ENCODE measurements at places on chromosomes 7 and 10.
A peak's percentile ranks its signal among the peaks of the same experiment; 100 is the strongest.

- DNase-seq: no peak
These were observed 99.0 kb downstream of the AOAH start for GRCh38 chr7:36625247-36625646.

DNA sequence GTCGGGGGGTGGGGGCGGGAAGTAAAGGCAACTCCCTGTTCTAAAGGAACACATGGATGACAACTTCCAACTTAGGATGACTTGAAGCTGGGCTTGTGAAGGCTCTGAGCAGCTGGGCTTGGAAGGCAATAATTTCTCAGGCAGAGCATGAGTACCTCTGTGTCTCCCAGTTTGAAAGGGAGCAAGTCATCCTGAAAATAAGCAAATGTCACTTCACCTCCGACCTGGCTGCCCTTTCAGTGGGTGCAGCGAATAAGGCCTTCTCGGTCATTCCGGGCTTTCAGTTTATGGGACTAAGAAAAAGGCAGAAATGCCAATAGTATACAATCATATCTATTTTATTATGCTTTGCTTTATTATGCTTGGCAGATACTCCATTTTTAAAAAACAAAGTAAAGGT is 15.3 kb upstream of the ADAMTS14 start:
- no peak for DNase-seq

DNA sequence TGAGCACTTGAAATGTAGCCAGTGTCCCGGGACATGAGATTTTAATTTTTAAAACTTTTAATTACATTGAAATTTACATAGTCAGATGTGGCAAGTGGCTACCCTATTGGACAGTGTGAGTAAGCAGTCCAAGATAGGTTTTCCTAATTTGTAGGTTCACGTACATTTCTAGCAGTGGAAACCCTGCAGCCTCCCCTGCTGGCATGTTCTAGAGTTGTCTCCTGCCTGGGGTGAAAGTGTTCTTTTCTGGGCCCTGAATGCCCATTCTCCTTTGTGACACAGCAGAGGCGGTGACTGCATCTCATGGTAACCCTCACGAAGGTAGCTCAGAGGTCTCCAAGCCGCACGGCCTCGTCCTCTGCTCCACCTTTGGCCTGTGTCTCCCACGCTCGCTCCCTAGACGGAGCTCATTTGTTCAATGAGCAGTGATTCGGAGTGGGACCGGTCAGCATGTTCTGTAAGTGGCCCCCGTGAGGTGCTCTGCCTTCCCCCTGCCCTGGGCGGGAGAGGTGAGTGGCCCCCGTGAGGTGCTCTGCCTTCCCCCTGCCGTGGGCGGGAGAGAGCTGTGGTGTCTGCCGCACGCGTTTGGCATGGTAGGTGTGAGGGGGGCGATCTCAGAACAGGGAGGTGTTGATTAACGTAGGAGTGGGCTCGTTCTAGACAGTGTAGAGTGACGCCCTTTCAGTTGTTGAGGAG is 18.0 kb downstream of the WDR37 start:
- DNase-seq: no peak

DNA sequence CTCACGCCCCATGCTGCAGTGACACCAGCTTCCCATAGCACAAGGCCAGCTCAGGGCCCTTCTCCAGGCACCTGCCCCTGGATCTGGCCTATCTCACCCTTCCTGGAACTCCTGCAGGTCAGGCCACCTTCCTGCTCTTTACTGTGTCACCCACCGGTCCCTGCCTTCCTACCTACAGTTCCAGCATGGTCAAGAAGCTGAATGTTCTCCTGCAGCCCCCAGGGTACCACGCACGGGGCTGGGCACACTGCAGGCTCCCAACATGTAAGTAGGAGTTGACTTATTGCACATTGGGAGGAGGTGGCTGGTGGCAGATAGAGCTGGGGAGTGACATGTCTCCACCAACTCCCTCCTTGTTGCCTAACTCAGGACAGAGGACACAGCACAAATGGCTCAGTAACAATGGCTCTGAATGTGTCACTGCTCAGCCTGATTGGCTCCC is 14.5 kb downstream of the ITPRIP start:
- DNase-seq: no peak

DNA sequence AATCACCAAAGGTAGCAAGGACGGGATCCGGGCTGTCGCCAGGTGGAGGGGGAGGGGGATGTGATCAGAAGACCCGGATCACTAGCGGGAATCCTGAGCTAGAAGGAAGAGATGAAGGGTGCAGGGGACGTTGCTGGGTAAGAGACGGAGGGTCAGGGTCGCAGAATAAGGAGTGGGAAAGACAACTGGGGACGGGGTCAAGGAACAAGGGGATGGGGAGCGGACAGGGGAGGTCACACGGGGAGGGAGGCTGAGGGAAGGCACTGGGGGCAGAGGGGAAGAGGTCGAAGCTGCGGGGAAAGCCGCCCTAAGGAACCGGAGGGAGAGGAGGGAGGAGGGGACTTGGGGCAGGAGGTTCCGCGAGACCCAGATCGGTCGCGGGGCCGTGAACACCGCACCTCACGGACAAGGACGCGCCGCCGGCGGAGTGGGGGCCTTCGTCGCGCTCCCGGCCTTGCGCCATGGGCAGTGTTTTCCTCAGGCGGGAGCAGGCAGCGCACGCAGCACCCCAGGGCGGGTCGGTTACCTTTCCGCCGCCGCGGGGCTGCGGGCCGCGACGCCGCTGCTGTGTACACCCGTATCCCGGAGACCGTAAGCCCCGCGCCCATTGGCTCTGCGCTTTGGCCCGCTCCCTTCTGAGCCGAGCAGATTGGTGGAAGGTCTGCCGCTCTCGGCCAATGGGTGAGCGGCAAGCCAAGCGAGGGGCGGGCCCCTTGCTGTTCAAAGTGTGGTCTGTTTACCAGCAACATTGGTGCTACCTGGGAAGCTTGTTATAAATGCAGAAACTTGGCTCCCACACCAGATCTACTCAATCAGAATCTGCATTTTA is at the start of gene CFAP43:
Gene CFAP43 (minus strand): TSS at position 581 of the 829 bp plus-strand sequence. CDS start 118 bp downstream, at position 463.
- peak; percentile 100 for DNase-seq

- no peak for DNase-seq
These were observed 1570.6 kb upstream of the LRRTM3 start for GRCh38 chr10:65355141-65355680.

- DNase-seq: no peak
These were observed 513.8 kb upstream of the AKR1E2 start for GRCh38 chr10:4312051-4312835.

DNA sequence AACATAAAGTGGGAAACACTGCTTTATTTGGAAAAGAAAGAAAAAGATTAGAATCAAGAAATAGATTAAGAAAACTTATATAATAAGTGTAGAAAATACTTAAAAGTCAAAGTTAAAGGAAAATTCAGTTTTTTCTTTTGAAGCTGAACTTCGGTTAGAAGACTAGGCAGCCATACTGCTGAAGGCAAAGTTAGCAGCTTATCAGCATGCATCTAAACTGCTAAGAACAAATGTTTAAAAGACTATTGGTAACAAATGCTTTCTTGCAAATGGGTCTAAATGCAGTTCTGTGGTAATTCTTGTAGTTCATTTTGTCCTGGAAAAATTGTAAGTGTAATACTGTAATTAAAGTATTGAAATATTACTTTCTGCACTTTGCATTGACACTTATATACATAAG is 18.0 kb downstream of the MIOS start:
- no peak for DNase-seq

DNA sequence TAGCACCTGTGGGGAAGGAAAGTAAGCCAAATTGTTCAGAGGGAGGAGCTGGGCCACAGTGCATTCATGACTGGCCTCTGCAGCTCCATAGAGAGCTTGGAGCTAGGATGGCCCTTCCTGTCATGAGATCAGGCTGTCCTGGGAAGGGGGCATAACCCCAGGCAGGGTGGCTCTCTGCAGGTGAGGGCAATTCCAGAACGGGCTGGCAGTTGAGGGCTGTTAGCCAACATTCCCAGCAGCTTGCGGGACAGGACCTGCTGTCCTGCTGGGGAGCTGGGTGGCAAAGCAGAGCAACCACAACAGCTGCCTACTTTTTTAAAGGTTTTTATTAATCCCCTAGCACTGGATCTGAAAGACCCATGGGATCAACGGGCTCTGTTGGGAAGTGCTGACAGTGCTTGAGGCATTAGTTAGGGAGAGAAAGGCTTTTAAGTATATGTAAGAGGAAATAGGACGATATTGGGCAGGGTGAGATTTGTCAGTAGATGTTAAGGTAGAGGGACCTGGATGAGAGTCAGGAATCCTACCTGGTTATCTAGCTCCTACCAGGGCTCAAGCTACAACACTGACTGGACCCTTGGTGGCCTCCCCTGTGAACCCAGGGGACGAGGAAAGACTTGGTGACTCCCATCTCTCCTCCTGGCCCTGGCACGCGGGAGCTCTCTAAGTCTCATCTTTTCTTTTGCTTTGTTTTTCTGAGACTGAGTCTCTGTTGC is 77.8 kb downstream of the NAMPT start:
- DNase-seq: no peak

DNA sequence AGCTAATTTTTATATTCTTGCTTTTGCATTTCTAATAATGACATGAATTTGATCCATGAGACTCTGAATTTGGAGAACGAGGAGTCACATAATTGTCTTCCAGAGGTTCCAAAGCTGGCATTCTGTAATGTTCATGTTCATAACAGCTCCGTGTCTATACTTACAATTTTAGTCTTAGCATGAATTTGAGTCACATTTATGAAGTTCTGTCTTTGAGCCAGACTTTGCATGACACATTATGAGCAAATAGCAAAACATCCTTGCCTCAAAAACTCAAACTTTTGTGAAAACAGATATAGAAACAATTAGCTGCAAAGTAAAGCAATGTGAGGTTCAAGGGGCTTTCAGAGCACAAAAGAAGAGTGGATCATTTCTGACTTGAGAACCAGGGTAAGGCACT is 44.5 kb upstream of the CAV2 start:
- peak; percentile 40 for DNase-seq

DNA sequence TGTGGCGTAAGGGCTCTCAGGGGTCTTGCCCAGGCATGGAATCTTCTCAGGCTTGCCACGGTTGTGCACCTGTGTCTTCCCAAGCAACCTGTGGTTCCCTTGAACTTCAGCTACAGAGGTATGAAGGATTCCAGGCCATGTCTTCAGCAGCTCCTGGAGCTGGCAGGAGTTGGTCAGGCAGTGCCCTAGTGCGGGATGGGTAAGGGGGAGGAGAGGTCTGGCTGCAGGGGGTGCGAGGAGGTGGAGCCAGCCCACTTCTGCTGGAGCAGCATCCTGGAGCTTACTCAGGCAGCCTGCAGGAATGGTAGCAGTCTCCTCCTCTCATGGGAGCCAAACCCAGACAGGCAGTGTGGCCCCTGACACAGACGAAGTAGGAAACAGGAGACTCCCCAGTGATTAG is 3.8 kb upstream of the TRIL start:
- DNase-seq: no peak

DNA sequence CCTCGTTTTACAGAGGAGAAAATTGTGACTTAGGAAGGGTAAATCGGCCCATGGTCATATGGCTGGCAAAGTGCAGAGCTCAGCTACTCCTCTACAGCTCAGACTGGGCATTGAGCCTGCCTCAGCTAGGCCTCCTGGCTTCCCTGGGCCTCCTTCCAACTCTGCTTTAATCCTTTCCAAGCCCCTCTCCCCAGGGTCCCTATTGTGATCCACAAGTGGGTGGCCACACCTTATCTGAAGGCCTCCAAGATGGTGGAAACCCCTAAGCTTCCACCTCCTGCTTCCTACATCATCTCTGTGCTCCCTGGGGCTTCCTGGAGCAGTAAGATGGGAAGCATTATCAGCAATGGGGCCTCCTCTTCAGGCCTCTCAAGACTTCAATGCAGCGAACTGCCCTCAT is 3.0 kb upstream of the LGI1 start:
- DNase-seq: no peak

- no peak for DNase-seq
These were observed 45.6 kb upstream of the PIP4K2A start for GRCh38 chr10:22760025-22760424.

DNA sequence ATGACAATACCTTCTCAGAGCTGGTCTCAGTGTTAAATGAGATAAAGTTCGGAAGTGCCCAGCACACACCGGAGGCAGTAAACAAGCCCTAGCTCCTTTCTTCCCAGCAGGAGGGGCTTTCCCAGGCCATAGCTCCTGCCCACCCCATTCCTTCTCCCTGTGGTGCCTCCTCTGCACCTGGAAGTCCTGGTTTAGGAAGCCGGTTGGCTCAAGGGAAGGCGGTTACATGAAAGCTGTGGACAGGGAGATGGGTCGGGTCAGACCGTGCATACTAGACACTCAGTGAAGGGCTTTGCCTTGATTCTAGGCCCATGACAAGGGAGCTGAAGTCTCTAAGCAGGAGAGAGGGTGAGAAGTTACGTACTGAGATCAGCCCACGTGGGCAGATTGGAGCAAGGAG is 8.6 kb downstream of the BEND7 start:
- DNase-seq: no peak

DNA sequence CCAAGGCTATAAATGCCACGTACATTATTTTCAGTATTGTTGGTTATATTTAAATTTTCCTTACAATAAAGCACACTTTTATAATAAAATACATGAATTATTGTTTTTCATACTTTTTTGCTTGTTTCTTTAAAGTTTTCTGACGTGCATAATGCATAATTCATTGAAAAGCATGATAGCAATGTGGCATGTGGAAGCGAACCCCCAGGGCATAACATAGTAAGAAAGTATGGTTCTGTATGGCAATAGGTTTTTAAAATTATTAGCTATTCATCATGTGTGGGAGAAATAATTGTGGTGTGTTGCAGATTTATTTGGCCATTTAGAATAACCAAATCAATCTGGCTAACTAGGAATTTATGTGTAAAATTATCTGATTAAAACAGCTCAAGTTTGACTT is 7.4 kb upstream of the HBP1 start:
- no peak for DNase-seq

DNA sequence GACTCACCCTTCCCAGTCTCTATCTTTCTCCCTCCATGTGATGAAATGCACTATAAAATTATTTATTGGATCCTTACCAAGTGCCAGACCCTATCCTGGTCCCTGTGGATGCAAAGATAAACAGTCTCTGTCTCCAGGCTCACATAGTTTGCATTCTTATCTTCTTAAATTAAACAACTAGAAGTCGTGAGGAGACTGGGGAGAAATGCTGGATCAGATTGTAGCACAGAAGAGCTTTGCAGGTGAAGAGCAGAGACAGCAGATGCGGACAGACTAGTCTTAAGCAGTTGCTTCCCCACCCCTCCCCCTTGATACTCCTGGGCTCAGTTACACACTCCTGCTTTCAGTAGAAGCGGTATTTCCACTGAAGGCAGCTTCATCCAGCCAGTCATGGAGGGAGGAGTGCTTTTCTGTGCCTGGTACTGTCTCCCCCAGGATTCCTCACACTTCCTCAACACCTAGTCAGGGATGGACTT is 20.8 kb upstream of the CDK1 start:
- no peak for DNase-seq
